CD14-positive monocyte (primary cell): ENCODE measurements at places on chromosomes 12 and 14.
A peak's percentile ranks its signal among the peaks of the same experiment; 100 is the strongest.

DNA sequence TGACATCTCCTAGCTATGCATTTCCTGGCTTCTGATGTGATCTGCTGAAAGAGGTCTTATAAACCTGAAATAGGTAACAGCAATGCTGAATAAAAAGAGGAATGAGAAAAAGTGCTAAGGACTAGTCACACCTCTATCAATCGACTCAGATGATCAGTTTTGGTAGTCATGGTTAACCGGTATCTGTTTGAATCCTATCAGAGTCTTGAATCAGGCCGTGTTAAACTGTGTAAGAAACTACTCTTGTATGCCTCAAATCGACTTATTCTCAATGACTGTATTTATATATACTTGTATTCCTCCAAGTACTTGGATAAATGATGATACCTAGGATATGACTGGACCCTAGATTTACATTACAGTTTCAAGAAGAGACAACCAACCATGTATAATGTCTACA, 10.8 kb upstream of the ISM2 start:
- DNase-seq: no peak

- DNase-seq: no peak
Observed at GRCh38 chr12:64229796-64230195, 7.7 kb upstream of the KICS2 start.

GRCh38 chr14:68460541-68460940, 332.3 kb downstream of the ZFP36L1 start:
- DNase-seq: no peak

DNA sequence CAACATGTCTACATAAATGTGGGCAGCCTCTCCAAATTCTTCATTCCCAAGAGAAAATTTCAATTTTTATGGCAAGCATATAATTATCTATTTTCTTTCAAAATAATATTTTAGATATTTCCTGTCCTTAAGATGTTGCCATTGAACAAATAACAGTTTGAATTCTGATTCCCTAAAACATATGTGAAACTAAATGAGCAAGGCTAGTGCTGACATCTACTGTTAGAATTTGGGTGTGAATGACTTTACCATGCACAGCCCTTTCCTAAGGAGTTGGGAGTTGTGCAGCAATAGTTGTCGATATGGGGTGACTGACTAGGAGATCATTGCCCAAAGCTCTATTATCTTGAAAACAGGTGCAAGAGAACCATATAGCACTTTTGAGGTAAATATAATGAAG, 108.2 kb upstream of the SLC38A4 start:
- DNase-seq: no peak

DNA sequence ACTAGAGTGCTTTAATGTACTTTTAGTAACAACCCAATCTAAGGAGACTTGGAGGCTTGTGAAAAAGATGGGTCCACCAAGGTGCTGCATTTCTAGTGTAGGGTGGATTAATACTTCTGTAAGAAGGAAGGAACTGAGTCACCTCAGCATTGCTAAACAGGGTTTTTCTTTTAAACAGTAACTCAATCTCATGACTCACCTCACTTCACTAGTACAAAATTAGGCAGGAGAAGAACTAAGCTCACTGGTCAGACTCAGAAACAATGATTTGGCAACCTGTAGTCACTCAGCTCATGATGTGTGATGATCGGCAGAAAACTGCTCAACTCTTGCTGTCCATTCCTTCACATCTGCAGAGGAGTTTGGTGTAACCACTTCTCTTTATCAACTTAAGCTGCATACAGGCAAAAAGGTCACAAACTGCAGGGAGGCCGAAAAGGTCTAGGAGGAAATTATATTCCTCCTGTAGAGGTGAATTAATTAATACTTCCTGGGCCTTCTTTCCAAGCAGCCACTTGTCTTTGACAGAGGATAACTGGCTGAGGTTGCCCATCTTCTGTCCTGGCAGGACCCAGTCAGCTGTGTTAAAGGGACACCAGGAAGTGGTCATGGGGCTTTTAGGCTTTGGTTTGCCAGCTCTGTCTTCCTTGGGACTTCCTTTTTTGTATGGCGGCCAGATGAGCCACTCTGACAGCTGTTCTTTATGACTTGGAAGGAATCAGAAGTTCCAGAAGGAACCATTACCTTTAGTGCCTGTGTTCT, 466.9 kb downstream of the FUT8 start:
- DNase-seq: peak; percentile 37

- DNase-seq: no peak
Observed at GRCh38 chr12:46369474-46370379, 2.8 kb downstream of the SLC38A2 start.
